SK-N-MC (cell line): ENCODE measurements at places on chromosomes 1 and 21.

GRCh38 chr21:33897098-33897497 lies 18.5 kb downstream of the ATP5PO start:
- no peak for DNase-seq

GRCh38 chr1:121522061-121522759 lies 337.4 kb downstream of the SRGAP2C start:
- no peak for DNase-seq

DNA sequence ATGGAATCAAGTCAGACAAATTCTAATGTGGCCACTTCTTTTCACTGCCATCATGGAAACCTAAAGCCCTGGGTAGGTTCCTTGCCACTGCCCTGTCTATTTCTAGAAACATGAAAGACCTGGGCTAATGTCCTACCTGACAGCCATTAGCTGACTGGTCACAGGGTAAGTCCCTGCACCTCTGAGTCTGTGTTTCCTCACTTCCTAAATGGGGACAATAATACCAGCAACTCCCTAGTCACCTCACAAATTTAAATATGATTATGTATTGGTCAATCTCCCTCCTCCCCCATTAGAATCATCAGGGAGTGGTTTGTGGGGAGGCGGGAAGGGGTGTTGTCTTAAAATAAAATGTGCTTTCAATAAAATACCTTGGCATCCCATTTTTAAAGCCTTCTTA lies 2.2 kb downstream of the CREG1 start:
- no peak for DNase-seq

DNA sequence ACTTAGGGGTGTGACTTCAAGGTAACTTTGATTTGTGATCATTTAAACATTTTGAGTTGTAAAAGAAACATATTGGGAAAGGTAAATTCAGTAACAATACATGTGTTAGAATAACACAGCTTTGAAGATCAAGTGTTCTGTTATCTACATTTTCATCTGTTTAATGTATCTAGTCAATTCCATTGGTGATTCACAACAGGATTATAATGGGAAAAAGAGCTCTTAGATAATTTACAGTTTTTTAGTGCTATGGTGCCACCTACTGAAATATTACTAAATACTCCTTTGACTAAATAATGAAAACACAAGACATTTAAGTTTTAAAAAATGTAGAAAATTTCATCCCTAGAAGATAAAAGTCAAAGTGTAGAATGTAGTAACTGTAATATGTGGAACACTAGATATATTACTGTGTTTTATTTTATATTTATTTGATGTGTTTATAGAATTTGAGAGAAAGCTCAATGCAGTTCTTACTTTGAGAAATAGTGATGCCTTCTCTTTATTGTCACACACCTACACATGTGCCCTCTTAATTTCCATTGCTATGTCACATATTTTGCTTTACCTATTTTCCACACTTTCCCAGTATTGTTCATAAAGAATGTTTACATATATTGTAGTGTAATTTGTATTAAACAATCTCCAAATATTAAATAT lies 47.4 kb downstream of the PTPRC start:
- DNase-seq: peak; percentile 73

DNA sequence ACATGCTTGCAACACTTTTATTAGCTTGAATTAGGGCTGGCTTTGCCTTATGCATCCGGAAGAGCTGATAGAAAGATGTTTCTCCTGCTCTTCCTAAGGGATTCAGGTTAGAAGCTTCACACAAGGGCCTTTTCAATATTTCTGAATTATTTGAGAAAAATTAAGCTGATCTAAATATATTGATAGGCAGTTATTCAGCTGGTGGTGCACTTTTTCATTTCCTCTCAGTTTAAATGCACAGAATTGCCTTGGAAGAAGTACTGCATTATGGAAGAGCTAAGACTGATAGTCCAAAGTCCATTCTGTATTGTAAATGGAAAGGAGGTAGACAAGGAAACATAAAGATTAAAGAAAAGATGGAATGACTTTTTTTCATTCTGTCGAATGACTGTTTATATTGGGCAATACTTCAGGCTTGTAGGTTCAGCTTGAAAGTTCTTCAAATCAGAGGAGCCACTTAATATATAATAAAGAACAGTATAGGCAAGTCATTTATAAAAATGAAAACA lies 398.4 kb upstream of the B3GALT2 start:
- DNase-seq: peak; percentile 39

GRCh38 chr1:45093334-45093733 lies 81.3 kb downstream of the UROD start:
- no peak for DNase-seq

- DNase-seq: no peak
Observed at GRCh38 chr1:24558455-24558854, 2.6 kb downstream of the NCMAP start.

- DNase-seq: no peak
Observed at GRCh38 chr1:79362470-79362869, 355.9 kb upstream of the ADGRL4 start.

- no peak for DNase-seq
Observed at GRCh38 chr1:83500531-83500930, 498.4 kb downstream of the TTLL7 start.

DNA sequence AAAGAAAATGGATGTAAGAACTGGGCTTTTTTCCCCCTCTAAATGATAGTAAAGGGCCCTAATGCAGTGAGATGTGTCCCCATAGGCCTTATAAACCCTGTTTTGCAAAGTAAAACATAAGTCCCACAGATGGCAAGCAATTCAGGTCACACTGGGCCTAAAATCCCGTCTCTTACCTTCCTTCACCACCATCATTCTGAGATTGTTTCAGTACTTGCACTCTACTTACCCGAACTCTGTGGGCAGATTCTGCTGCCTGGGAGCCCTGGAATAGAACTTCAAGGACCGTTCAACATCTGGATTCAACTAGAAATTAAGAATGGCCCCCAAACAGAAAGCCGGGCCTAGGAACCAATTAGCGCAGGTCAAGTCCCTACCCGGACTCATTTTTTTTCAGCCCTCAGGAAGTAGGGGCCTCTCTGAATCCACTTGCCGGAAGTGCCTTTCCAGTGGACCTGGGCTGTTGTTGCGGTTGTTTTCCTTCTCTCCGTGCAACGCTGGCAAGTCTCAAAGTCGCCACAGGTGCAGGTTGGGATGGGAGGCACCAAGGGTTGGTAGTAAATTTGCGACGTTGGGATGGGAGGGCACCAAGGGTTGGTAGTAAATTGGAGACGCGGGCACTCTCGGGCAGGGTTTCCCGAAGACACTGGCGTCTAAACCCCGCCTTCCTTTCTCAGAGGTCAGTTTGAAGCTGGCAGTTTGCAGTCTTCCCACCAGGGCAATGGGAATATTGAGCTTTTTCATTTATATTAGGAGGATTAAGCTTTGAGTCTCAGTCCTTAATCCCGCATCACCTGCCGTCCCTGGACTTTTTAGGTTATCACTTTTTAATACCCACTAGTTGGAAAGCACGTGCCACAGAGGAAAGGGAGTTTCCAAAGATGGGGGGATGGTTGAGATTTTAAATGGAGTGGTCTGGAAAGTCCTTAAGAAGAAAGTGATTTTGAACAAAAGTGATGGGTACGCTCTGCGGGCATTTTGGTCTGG lies at the start of gene TMEM69:
Gene TMEM69, plus strand, starts transcription at position 428 of the 987 bp plus-strand sequence. CDS start 2,888 bp downstream, outside the sequence.
- peak; percentile 81 for DNase-seq

- no peak for DNase-seq
Observed at GRCh38 chr1:201324306-201324705, 41.0 kb downstream of the PKP1 start.

GRCh38 chr1:184906761-184907160 lies 67.5 kb downstream of the NIBAN1 start:
- DNase-seq: no peak

GRCh38 chr1:223556414-223557129 lies 108.9 kb downstream of the CAPN8 start:
- no peak for DNase-seq

DNA sequence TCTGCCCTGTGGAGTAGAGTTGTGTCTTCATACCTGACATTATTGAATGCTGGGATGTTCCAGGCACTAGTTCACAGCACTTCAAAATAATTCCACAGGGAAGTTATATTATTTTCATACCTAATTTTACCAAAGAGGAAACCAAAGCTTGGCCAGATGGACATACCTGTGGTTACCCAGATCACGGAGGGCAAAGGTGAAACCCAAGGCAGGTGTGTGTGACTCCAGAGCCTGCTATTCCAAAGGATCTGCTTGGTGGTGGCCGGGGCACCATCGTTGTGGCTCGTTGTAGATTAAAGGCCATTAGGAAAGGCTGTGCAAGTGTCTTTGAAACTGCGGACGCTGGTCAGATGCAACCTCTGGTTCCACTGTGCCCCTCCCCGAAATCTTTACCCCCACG lies 108.6 kb downstream of the ZBTB18 start:
- no peak for DNase-seq

DNA sequence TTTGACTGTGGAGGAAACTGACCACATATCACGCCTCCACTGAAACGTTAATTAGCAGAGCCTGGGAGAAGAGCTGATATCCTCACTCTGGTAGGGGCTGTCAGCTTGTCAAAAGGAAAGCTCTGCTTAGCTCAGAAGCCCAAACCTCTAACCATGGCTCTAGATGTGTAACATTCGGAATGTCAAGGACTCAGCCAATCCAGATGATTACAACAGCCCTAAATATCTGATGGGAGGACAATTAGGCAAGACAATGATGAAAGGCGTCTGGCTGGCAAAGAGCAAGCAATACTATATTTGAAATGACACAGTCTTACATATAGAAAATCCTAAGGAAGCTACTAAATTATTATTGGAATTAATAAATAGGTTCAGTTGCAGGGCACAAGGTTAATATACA lies 45.7 kb upstream of the COX20 start:
- no peak for DNase-seq

- DNase-seq: no peak
Observed at GRCh38 chr1:201742476-201742875, 86.5 kb upstream of the IPO9 start.

DNA sequence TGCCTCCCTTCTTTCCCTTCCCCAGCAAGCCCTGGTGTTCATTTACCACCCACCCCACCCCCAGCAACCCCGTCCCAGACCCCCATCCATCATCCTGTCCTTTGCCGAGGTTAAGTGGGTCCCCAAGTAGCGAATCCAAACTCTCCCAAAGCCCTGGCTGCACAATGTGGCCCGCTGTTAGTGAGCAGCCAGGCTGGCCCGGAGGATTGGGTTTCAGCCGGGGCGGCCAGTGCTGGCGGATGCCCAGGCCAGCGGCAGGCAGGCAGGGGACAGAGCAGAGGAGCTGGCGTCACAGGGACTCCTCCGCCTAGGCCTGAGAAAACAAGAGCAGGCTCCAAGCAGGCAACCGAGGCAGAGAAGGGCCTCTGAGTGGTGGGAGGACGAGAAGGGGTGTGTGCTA lies 61.4 kb downstream of the EPHB2 start:
- DNase-seq: no peak

DNA sequence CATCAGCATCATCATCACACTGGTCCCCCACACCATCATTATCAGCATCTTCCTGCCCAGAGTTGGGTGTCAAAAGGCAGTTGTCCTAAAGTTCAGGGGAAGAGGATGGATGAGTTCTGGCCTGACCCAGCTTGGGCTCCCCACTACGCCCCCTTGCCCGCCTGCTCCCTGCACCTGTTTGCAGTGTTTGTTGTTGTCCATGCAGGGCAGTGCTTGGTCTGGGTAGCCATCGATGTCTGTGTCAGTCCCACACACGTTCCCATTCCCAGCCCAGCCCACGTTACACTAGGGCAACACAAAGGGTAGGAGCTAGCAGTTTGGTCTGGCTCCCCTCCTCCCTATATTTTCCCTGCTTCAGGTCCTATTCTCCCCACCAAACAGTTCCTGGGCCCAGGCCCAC lies 6.8 kb downstream of the THBS3 start:
- DNase-seq: no peak

GRCh38 chr1:174232761-174233160 lies 73.4 kb downstream of the RABGAP1L start:
- DNase-seq: no peak

DNA sequence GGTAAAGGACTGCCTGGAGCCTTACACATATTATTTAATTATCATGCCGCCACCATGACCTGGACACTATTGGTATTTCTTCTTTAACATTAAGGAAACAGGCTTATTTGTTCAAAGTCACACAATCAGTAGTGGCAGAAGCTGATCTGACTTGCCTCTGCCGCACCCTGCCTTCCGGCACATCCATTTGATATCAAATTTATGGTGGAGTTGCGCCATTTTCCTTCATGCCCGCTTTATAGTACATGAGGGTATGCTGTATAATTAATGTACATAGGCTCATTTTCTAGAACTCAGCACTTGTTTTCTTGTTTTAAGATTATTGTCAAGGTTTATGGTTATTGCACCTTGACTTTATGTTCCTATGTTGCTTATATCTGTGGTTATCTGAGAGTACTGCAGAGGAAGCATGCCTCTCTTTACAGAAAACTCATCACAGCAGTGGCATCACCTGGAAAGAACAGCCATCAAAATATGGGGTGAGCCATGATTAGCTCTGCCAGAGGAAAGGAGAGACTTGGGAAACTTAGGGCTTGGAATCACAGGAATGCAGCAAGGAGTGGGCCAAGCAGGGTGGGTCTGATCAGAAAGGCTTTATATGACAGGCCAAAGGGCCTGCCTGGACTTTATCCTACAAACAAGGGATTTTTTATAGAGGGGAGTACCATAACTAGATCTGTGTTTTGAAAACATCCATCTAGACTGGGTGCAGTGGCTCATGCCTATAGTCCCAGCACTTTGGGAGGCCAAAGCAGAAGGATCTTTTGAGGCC lies 72.2 kb upstream of the GJB5 start:
- DNase-seq: no peak

- no peak for DNase-seq
Observed at GRCh38 chr1:222521299-222522104, 26.4 kb downstream of the HHIPL2 start.

DNA sequence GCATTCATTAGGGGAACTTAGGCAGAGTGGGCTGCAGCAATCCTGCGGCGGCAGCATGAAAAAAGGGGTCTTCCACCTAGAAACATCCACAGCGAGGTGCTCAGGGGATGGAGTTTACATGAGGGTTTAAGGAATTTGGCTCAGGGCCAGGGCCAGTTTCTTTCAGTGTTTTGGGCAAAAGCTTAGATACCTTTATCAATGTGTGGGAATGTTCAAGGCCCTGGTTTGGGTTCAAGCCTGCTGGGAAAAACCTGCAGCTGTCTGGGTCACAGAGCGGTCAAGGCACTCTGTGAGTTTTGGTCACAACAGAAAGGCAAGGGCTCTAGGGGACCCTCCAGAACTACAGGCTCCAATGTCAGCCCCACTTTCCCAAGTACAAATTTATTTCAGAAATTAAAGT lies 230.3 kb downstream of the DISC1 start:
- no peak for DNase-seq

GRCh38 chr1:171457412-171457811 lies 27.9 kb upstream of the PRRC2C start:
- no peak for DNase-seq

DNA sequence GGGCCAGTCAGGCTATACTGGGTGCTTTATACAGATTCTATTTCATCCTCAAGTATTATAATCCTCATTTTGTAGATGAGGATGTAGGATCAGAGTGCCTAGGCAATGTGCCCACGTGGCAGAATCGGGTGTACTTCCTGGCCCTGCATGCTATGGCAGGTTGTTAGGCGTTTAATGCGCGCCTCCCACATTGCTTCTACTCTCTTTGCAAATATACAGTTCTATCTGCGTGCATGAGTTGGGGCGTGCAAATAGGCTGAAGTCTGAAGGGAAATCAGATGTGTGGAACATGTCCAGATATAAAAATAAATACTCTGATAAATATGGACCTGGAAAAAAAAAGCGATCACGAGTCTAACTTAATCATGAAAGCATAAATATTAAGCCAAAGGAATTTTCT lies 194.7 kb upstream of the FMN2 start:
- no peak for DNase-seq
